NCI-H748 treated with DMSO at 0.1 percent for 48 hours (cell line): ENCODE measurements at places on chromosomes 5 and 9.

- DNase-seq, result no peak
These were observed 1.3 kb upstream of the DMRT2 start for GRCh38 chr9:1048811-1049210.

DNA sequence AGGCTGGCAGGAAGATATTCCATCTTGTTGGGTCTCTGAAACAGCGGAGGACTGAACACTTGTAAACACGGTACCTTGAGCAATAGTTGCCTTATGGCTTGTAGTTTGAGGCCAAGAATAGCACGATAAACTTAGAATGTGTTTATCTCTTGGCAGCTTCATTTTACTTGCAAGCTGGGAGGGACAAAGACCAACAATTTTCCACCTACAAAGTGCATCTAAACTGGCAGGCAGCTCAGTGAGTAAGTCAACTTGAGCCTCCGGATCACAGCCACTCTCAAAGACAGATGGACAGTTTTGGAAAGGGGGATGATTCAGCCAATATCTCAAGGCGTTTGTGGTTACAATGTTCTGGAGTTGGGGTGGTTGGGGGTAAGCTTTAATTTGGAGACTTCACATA, 652.6 kb downstream of the CETN3 start:
- DNase-seq, result no peak

GRCh38 chr5:37716405-37716804, 123.4 kb downstream of the GDNF start:
- no peak for DNase-seq

DNA sequence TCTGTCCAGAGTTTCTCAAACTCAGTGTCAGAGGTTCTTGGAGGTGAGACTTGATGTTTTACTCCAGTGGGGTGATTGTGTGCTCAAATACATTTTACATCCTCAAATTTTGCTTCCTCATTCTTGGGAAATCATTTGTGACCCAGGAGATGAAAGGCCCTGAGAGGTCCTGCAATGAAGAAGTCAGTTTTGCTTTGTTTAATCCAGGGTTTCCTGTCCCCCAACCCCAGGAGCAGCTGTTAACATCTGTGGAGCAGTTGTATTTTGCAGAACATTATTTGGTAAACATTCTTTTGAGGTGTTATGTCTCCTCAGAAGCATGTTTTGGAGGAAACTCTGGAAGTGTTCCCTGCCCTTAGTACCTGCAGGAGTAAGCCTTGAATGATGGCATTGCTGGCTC, 59.8 kb downstream of the DAB2IP start:
- DNase-seq, result no peak

- peak; percentile 7 for DNase-seq
These were observed at the start of gene ADGRD2 for GRCh38 chr9:124450241-124450924. TSS of gene ADGRD2 (plus strand) at chr9:124450451. CDS start at chr9:124451667, 1,216 bp downstream.

- no peak for DNase-seq
These were observed 16.7 kb downstream of the PCDH12 start for GRCh38 chr5:141941307-141941706.

GRCh38 chr9:71725590-71726338, 42.5 kb downstream of the CEMIP2 start:
- peak; percentile 52 for DNase-seq

- no peak for DNase-seq
These were observed 13.0 kb downstream of the TNIP1 start for GRCh38 chr5:151067632-151068432.

GRCh38 chr9:124125651-124125977, 114.0 kb downstream of the LHX2 start:
- DNase-seq, result no peak

GRCh38 chr5:57171816-57172465, 1.9 kb upstream of the GPBP1 start:
- DNase-seq, result no peak

DNA sequence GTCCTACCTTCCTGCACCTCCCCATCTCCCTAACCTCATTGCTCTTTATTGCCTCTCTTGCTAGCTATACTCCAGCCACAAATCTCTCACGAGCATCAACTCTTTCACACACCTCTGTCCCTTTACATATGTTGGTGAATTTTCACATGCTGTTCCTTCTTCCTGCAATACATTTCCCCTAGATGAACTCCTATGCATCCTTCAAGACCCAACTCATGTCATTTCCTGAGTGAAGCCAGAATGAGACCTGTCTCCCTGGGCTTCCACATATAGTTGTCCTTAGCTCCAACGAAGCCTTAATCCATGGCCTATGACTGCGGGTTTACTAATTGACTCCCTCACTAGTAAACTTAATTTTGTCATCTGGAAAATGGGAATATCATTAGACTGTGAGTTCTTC, 297.3 kb upstream of the PANK3 start:
- no peak for DNase-seq

DNA sequence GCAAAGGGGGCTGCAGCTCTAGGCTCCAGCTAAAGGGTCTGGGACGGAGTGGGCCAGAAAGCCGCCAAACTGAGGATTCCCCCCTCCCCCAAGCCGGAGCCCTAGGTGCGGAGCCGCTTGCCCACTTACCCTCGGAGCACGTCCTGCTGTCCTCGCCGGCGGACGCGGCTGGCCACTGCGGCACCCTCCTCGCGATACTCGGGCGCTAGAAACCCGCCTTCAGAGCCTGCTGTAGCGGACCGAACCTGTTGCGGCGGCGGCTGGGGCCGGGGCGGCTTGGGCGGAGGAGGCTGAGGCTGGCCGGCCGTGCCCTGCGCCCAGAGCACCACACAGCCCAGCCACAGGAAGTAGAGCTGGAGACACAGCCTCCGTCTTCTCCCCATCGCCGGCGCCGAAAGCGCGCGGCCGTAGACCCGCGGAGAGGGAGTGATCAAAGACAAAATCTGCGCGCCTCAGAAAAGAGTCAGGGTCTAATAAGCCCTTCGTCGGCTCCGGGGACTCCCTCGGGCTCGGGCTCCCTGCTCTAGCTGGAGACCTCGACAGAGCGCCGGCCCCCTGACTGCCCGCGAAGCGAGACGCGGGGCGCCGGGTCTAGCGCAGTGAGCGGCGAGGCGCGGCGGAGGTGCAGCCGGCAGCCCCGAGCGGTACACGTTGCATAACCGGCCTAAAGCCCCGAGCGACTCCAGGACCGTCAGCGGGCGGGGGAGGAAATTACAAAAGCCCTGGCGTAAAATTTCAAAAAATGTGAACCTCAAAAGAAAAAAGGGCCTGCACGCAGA, 635 bp downstream of the FBN2 start:
- peak; percentile 44 for DNase-seq
